ENCODE measurements at places on chromosomes 3 and 15.

- DNase-seq: no peak
Observed at GRCh38 chr15:58520936-58521292, 89.1 kb downstream of the LIPC start.

GRCh38 chr3:112460519-112461195, 38.6 kb downstream of the BTLA start:
- DNase-seq: no peak

- DNase-seq: no peak
Observed at GRCh38 chr3:157220883-157221282, 60.9 kb upstream of the CCNL1 start.

- DNase-seq: no peak
Observed at GRCh38 chr15:67202091-67202490, 52.4 kb downstream of the AAGAB start.

DNA sequence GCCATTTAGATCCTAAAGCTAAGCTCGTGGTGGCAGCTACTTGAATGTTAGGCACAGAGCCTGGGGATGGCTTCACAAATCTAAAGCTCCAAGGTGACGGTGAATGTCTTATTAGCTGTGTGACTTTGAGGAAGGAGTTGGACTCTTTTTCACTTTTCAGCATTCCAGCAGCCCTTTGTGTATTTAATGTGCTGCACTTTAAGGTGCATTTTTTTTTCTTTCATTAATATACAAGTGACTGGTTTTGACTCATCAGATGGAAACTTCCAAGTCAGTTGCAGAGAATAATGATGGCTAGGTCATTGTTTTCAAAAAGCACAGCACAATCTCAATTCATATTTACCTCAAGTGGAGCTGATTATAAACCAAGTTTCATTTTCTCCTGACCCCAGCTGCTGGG, 55.8 kb downstream of the TMED3 start:
- no peak for DNase-seq

- DNase-seq: no peak
Observed at GRCh38 chr3:192818126-192818525, 90.8 kb upstream of the FGF12 start.

- DNase-seq: no peak
Observed at GRCh38 chr3:111971533-111972130, 7.2 kb upstream of the ABHD10 start.

GRCh38 chr3:84637272-84637671, 321.5 kb upstream of the CADM2 start:
- no peak for DNase-seq

DNA sequence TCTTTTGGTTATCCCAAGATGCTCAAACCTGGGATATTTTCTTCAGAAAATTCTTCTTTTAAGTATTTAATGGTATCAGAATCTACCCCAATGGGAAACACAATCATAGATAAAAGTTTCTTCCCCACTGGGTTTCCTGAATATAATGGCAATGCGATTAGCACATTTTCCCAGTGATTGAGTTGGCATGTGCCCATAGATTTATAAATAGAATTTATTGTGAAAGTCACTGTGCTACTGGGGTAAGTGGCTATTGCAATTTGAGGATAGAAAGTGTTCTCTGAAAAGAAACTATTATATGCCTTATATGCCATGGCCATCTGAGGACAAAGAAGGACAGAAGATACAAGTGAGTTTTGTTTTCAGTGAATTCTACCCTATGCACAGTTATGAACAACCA, 99.0 kb upstream of the RBMS3 start:
- DNase-seq: no peak

- DNase-seq: no peak
Observed at GRCh38 chr3:123667784-123668183, 82.9 kb upstream of the HACD2 start.

DNA sequence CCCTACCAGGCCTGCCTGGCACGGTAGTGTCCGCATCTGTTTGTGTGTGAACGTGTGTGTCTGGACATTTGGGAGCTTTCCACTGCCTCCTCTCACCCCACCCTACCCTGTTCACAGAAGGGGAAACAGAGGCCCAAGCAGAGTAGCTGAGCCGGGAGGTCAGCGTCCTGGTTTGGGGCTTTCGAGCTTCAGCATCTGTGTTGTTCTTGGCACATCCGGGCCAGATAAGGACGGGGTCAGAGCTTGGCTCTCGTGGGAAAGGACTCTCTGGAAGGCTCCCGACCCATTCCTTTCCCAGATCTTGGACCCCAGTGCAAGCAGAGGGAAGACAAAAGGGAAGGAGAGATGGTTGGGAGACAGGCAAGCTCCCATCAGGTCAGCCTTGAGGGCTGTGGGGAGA, 6.3 kb upstream of the PTH1R start:
- no peak for DNase-seq

GRCh38 chr3:160343132-160343531, 55.9 kb downstream of the IFT80 start:
- DNase-seq: no peak

DNA sequence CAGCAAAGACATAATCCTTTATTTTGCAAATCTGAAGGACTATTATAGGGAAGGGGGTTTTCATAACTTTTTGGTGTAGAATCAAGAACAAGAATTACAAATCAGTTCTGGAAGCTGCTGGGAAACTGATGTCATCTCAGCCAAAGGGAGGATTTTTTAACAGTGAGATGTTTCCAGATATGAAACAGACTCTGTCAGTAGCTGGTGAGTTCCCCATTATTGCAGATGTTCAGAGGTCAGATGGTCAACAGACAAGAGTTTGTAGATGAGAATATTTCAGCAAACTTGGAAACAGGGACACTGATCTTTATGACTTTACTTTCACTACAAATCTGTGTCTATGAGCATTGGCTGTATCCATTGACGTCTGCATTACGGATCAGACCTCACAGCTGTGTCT, 71.9 kb upstream of the LPP start:
- DNase-seq: peak; percentile 60

DNA sequence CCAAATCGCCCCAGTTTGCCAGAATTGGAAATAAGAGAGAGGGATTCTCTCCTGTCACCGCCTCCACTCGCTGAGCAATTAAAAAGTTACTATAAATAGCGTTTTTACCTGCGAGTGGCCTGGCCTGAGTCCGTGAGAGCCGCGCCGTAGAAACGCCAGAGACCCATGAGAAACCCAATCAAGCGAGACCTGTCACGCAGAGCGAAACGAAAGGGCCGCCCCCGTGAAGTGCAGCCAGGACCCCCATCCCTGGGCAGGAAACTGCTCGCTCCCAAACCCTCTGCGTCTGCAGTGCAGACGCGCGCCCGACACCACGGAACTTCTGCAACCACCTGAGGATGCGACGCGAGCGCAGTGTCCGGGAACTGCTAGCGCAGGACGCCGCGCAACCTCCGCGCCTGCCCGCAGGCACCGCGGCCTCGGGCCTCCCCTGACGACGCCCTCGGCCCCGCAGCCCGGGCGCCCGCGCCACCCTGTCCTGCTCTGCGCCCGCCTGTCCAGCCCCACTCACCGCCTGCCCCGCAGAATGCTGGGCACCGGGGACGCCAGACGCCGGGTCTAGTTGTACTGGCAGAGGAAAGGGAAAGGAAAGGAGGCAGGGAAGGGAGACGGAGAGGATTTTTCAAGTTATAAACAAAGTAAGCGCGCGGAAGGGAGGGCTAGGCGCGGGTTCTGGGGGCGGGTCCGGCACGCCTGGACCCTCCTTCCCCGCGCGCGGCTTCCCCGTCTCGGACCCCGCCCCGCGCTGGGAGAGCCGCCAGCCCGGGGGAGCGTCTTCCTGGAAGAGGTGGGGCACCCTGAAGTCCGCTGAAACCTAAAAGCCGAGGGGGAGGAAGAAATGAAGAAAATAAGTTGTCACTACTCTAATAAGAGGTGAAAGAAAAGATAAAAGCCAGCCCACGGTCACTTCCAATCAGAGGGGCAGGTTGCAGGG, at the start of gene PLSCR4:
TSS of gene PLSCR4 (minus strand) at position 657 of the 934 bp plus-strand sequence. CDS start 29,034 bp downstream, outside the sequence.
- DNase-seq: peak; percentile 68
